Stimulated activated naive CD8-positive, alpha-beta T cell treated with anti-CD3 and anti-CD28 coated beads, Interleukin-15, amount 100 ng/mL, for 72 hours (primary cell): ENCODE measurements at places on chromosomes 13 and 19.

GRCh38 chr13:27954406-27954851 lies 14.7 kb downstream of the CDX2 start:
- DNase-seq = no peak

- DNase-seq = no peak
Measured at GRCh38 chr13:94109715-94110374, 369.6 kb downstream of the DCT start.

GRCh38 chr19:13887018-13887436 lies 10.1 kb downstream of the NANOS3 start:
- no peak for DNase-seq

DNA sequence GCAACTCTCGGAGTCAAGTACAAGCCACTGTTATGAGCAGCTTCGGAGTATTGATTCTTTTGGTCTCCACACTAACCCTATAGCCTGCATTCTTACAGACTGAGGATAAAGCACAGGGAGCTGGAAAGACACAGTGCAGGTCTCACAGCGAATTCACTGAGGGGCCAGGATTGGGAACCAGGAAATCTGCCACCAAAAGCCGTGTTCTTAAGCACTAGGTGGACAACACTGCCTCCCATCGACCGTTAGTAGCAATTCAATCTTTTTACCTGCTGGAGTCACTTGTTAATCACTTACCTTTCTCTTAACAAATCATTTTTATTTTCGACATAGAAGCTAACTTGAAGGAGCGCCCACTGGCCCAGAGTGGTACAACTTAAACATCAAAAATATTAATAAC lies 6.3 kb downstream of the PMIS2 start:
- DNase-seq = no peak

DNA sequence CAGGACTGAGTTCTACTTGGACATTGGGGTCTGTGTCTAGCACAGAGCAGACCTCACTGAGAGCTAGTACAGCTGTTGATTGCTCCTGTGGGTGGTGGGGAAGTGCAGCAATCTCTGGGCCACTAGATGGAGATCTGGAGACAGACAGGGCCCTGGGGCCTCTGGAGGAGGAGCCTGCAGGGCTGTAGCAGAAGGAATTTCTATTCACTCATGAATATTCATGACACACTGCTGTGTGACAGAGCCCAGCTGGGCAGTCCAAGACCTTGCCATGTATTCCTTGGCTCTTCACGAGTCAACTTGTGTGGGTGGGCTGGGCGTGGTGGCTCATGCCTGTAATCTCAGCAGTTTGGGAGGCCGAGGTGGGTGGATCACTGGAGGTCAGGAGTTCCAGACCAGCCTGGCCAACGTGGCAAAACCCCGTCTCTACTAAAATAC lies 37.5 kb downstream of the SUGP2 start:
- DNase-seq = no peak
